HT1080 (cell line): ENCODE measurements at places on chromosomes 3 and 15.

DNA sequence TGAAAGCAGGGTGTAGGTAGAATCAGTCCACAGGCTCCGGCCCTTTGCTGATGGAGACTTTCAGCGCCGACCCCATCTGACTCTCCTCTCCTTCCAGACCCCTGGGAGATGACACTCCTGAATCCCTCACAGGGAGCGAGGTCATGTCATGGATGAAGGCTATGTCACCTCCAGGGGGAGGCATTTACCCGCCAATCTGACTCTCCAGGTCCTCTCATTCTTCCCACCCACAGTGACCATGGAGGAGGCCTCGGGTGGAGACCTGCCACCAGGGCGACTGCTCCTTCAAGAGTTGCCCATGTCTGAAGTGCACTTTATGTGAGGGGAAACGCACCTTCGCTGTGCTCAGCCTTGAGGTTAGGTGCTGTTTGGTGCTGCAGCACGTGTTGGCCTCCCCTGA is 112.7 kb downstream of the KLF13 start:
- DNase-seq, result peak; percentile 12

DNA sequence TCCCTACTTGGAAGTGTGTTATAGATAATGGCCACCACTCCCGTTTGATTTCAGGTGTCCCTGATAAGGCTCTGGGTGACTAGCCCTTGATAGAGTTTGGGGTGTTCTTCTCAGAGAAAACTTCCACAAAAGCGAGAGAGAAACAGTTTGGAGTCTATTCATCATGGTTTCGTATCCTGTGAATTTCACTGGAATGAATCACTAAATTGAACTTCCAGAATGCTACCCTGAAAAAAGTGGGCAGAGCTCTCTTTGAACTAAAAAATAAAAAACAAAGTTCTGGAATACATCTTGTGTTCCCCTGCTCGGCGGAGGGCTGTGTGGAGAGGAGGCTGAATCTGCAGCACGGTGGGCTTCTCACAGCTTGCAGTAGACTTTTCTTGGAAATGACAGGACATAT is 52.8 kb upstream of the FAM98B start:
- no peak for DNase-seq

DNA sequence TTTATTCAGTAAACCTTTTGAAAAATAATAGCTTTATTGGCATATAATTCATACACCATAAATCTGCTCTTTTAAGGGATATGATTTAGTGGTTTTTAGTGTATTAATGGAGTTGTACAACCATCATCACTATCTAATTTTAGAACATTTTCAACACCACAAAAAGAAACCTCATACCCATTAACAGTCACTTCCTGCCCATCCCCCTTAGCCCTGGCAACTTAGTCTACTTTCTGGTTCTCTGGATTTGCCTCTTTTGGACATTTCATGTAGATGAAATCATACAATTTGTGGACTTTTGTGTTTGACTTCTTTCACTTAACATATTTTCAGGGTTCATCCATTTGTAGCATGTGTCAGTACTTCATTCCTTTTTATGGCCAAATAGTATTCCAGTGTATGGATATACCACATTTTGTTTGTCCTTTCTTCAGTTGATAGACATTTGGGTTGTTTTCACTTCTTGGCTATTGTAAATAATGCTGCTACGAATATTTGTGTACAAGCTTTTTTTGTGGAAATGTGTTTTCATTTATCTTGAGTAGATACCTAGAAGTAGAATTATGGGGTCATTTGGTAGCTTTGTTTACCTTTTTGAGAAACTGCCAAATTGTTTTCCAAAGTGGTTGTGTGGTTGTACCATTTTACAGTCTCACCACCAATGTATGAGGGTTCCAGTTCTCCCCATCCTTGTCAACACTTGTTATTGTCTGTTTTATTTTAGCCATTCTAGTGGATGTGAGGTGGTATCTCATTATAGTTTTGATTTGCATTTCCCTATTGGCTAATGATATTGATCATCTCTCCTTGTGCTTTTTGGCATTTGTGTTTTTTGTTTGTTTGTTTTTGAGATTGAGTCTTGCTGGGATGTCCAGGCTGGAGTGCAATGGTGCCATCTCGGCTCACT is 45.8 kb downstream of the SMAD3 start:
- DNase-seq, result no peak

- no peak for DNase-seq
Measured at GRCh38 chr3:46585799-46586693, 19.9 kb upstream of the LRRC2 start.

DNA sequence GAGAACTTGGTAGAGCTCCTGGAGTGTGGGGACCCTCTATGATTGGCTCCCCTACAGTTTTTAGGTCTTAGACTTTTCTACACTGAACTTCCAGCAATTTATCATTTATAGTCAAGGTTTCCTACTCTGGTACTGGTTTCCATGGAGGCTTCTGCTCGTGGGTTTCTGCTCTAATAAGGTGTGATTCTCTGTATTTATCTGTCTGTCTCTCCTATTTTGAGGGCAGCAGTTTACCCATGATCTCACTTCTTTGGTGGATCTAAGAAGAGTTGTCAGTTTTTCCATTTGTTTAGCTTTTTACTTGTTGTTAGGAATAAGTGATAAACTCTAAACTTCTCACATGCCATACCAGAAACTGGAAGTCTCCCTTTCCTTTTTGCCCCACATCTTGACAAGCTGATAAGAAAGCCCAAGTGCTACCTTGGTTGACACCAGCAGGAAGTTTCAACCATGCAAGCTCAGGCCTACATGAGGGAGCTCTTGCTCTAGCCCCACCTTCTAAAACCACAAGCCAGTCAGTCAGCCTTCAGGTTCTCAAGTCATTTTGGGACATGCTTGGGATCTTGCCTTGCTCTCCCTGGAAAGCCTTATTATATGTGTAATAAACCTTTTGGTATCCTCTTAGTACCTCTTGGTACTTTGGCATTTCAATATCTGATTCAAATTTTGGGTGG is 10.0 kb downstream of the TIMMDC1 start:
- no peak for DNase-seq

DNA sequence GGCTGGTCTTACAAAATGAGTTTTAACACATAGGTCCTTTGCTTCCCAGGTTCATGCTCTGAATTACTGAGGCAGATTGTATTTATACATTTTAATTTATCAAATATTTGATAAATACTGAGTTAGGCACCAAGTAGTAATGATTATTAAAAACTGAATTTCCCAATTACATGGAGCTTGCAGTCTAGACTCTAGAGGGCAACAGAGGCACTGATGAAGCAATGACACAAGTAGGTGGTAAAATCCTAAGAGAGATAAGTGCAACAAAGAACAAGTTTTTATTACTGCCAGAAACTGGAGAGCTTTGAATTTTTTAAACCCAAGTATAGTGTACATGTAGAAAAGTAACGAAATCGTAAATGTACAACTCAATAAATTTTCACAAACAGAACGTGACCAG is 406.2 kb upstream of the RARB start:
- DNase-seq, result no peak

DNA sequence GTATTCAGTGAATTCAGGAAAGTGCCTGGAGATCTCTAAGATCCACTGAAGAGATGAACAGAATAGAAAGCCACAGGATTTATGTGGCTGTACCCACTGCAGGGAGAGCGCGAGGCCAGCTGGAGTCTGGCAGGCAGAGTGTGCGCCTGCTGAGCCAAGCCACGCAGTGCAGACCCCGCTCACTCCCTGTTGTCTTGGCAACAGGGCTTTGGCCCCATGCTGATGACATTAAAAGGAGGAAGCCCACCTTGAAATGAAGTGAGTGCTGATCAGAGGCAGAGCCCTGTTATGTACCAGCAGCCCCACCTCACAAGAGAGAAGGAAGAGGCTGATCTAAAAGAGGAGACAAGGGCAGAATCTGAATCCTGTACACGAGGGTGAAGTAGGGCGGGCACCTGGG is 36.7 kb downstream of the PXYLP1 start:
- DNase-seq, result no peak

- no peak for DNase-seq
Measured at GRCh38 chr3:57985176-57985983, 22.8 kb upstream of the FLNB start.

GRCh38 chr15:63191895-63192618 is 2.7 kb downstream of the RAB8B start:
- DNase-seq, result peak; percentile 18

DNA sequence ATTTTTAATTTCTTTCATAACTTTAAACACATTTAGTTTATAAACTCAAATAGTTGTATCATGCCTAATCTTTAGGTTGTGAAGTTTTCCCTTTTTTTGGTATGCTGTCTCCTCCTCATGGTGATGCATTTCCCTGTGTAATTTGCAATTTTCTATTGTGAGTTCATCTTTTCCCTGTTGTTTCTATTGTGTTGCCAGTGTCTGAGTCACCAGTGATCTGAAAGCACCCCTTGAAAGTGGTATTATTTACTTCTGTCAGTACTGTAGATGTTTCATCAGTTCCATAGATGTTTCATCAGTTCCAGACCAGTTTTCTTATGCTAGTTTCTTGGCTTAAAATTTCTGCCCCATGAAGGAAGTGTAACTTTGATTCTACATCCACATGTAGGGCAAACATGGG is 80.6 kb downstream of the OXSM start:
- peak; percentile 57 for DNase-seq

GRCh38 chr3:18246336-18247060 is 178.6 kb downstream of the SATB1 start:
- no peak for DNase-seq

DNA sequence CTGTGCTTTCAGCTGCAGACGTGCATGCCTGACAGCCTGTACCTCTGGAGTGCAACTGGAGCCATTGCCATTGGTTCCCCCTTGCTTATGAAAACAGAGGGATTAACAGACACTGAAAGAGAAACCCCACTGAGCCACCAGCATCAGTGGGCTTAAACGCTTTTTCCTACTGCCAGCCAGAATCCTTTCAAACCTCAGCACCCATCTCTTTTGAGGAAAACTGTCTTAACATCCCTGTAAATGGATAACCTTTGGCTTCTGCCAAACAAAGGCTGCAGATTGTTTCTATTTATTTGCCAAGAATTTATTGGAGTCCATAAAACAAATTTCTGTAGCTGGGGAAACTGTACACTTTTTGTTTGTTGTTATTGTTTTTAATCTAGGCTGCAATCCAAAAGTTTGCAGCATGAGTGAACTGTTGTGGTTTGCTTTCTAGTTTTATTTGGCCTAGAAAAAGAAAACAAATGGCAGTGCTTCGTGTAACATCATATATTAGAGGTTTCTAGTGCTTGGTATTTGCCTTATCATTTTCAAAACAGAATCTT is 369.2 kb upstream of the IL12A start:
- DNase-seq, result no peak

GRCh38 chr3:179464323-179465092 is 13.2 kb upstream of the GNB4 start:
- no peak for DNase-seq

GRCh38 chr3:30711151-30711550 is 104.8 kb downstream of the TGFBR2 start:
- no peak for DNase-seq

DNA sequence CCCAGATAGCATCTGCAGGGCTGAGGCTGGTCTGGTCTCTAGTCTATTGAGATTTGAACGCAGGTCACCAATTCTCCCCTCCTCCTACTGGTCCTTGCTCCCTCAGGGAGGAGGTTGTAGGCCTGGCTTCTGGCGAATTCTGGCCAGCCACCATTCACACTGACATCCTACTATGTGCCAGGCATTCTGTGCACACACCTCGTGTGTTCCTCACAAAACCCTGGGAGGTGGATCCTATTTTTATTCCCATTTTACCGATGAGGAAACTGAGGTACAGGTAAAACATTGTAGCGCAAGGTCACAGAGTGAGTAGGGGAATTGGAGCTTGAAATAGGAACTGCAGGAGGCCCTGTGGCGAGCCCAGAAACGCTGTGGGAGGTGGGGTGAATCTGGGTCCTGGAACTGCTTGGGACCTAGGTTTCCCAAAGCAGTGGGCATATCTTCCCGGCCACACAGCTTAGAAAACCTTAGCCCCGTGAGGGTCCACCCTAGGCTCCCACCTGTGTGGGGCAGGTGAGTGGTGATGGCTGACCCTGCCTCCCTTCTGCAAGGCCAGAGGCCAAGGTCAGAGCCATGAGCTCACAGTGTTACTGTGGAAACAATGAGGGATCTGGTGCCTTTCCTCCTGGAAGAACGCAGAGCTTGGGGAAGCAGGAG is 4.8 kb upstream of the ATP2B2 start:
- DNase-seq, result no peak

DNA sequence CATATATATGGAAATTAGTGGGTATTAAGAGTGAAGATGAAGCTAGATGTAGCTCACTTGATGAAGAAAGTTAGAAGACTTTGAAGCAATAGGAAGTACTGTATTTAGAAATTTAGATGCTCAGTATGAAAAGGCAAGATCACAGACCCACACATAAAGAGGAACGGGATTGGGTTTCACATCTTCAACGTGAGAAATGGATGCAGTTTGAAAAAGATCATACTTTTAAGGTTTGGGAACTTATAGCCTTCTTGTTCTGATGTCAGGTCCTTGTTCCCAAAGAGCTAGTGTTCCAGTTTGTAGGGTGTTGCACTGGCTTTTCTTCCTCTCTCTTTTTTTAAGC is 16.7 kb downstream of the AP3S2 start:
- no peak for DNase-seq

GRCh38 chr3:9012521-9012920 is 49.2 kb upstream of the RAD18 start:
- DNase-seq, result no peak

- no peak for DNase-seq
Measured at GRCh38 chr3:122730240-122730639, 49.6 kb downstream of the PARP14 start.
